Left lung (tissue), 14 donors: ENCODE measurements at places on chromosomes 1 and 21. TPM values are rescaled to one million over a fixed set of nuclear protein-coding genes. Genes with fewer than 3 reads are reported as not detected.

GRCh38 chr1:243568793-243569192 is 281.2 kb downstream of the AKT3 start:
- DNase-seq: no peak

DNA sequence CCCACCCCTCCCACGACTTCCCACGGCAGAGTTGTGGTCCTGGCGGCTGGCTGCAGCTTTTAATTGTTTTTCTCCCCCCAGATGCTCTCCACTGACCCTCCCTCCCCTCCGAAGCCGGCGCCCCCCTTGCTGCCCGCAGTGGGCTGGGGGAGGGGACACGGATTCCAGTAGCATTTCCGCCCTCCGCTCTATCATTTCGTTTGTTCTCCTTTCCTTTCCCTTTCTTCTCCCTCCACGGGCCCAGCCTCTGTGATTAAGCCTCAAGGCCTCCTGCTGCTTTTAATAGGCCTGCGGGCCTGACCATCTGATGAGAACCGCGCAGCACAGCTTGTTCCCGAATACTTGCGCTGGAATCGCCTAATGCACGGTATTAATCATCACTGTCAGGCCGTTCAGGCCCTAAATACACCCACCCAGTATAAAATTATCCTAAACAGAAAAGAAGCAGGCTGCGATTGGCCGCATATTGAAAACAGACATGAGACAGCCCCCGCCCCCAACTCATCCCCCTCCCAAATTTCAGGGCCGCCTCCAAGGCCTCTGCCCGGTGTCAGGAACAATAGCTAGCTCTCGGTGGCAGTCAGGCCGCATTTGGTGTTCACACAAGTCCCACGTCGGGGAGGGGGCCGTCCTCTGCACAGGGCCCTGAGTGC is 102.0 kb upstream of the ARHGEF16 start:
- DNase-seq: no peak

DNA sequence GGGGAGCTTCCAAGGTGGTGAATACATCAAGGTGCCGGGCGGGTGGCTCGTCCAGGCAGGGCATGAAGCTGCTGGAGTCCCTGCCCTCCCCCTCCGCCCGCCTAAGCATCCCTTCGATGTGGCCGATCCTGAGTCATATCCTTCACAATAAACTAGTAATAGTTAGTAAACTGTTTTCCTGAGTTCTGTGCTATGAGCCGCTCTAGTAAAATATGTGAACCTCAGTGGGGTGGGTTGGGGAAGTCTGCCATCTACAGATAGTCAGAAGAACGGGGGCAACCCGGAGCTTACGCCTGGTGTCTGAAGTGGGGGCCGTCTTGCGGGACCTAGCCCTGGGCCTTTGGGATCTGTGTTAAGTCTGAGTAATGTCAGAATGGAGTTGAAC is 21.6 kb downstream of the C2CD2 start:
- DNase-seq: no peak

DNA sequence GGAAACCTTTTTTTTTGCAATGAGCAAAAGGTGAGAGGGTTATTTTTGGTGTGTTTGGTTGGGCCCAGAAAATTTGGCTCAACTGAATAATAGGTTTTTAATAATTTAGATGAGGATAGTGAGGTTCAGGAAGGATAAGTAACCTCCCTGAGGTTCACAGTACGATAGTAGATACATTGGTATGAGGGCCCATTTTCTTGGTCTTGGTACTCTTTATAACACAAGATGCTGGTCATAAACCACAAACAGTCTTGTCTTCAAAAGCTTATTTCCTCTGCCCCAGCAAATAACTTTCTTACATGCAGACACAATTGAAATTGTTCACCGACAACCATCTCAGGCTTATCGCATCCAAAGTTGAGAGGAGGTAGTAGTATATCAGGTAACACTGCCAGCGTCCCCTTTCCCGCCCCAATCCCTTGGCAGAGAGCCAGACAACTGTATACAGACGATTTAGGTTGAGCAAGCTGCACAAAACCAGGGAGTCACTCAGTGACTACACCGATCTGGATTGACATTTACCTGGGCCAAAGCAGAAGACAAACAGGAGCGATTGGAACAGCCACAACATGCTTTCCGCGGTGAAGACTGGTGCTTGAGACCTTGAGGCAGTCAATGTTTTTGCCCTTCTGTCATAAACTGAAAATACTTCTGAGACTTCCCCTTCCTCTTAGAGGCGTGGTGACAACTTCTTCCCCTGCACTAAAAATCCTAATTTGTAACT is at the start of gene SLAMF6:
SLAMF6 (minus strand) TSS at position 634 of the 724 bp plus-strand sequence; CDS start at position 571, 63 bp downstream.
- no peak for DNase-seq

DNA sequence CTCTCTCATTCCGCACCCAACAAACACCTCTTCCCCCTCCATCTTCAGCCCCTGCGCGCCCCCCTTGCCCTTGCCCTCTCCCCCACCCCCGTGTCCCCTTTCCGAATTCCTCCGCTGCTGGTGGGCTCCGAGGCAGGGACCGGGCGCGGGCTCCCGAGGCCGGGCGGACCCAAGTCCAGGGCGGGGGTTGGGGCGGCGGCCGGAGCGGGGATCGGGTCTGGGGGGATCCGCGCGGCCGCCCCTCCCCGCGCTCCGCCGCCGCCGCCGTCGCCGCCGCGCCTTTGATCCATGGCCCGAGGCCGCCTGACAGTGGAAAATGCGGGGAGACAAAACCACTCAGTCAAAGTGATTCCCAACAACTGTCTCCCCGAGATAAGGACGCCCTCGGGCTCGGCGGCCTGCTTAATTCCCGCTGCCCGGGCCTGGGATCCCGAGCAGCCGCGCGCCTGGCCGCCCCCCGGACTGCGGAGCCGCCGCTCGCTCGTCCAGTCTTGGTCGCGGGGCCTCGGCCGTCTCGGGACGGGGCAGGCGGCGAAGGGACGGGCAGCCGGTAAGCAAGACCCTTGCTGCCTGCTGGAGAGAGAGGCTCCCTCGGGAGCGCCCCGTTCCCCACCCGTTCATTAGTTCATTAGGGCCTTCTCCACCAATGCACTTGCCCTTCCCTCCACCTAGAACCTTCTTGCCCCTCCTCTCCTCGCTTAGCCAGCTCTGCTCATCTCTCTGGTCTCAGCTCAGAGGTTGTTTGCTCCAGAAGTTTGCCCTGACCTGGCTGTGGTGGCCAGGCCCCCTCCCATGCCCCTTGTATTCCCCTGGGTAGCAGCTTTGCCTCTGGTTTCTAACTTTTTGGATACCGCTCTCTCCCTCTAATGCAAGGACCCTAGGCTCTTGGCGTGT is 86.4 kb downstream of the PAX7 start:
- no peak for DNase-seq

- DNase-seq: no peak
Observed at GRCh38 chr1:67916140-67916886, 83.0 kb upstream of the GNG12 start.

GRCh38 chr1:240492832-240493440 is 119.0 kb downstream of the GREM2 start:
- peak; percentile 45 for DNase-seq

- no peak for DNase-seq
Observed at GRCh38 chr1:115145226-115145625, 55.9 kb upstream of the TSPAN2 start.

DNA sequence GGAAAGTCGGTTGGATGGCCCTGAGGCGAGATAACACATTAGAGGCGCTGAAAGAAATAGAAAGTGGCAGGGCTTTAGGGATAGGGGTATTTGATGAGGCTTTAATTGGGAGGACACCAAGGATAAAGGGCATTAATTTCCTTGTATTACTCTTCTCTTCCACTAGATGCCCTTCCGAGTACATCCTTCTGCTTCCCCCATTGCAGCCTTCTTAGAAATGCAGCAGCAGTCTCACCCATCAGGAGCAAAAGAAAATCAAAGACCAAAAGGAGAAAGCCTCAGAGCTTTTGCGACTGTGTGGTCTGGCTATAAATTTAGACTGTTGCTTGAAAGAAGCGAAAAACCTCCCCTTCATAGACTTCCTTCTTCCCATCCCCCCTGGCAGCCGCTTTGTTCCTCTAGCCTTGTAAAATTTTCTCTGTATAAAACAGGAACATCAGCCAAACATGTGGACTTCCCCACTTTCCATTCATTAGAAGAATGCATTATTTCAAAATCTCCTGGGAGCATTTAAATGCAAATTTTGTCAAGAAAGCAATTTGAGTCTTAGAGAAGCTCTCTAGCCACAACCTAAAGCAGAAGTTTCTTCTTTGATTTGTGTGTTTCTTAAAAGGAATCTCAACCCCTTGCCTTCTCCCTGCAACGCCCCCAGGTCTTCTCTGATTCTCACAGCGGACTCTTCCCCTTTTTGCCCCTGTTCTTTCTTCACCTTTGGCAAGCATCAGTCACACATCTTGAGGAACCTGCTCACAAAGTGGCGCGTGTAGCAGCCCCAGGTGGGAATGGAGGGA is 76.6 kb downstream of the NDUFS5 start:
- peak; percentile 61 for DNase-seq

GRCh38 chr1:108036796-108037562 is 72.0 kb upstream of the VAV3 start:
- DNase-seq: no peak

- no peak for DNase-seq
Observed at GRCh38 chr1:107704911-107705310, 260.1 kb downstream of the VAV3 start.

DNA sequence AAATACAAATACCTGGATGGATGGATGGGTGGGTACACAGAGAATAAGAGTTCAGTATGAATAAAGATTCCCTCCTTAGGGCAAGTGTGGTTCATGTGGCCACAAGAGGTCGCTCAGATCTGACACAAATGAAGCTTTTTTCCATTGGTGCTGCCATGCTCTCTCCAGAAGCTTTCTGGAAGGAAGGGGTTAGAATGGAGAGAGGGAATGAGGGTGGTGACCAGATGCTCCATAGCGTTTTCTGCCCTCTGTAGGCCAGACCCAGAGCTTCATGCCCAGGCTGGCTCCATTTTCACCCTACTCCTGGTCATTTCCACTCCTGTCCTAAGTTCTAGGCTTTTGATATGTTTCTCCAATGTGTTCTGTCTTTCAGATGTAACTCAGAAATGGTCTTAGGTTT is 3.3 kb upstream of the FCRL6 start:
- peak; percentile 55 for DNase-seq

DNA sequence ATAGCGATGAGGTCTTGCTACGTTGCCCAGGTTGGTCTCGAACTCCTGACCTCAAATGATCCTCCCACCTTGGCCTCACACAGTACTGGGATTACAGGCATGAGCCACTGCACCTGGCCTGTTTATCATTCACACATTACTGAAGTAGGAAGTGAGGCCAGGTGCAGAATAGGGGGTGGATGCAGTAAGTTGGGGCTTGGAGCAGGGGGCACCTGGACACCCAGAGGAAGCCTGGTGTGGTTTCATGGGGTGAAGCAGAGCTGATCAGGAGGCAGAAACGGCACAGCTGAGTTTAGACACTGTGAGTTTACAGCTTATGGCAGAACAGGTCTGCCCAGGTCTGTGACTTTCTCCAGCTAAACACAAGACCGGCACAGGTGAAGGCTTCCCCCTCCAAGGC is 4.9 kb downstream of the CDA start:
- DNase-seq: no peak

DNA sequence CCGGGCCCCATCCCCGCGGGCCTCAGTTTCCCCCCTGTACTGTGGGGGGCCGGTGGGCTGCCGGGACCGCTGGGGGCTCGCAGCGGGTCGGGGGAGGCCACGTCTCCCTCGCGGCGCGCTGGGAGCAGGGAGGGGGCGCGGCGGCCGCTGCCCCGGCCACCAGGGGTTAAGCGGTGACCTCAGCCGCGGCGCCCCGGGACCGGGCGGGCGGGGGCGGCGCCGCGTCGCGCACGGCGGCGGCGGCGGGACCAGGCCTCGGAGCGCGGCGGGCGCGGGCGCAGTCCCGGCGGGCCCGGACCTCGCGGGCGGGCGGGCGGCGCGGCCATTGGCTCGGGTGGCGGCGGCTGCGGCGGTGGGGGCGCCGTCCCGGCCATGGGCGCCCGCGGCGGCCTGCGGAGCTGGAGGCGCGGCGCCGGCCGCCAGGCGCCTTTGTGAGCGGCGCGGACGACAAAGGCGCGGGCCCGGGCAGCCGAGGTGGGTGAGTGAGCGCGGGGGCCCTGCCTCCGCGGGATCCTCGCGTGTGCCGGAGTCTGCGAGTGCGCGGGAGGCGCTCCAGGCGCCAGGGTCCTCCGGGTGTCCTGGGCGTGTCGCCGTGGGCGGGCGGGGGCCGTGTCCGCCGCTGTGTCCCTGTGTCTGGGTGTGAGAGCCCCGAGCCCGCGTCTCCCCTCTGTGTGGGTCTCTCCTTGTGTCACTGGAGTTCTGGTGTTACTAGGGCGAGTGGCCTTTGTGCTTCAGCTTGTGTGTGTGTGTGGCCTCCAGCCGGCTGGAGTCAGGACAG is at the start of gene ARHGEF10L:
ARHGEF10L (plus strand) TSS at position 222 of the 778 bp plus-strand sequence. CDS start 40,898 bp downstream, outside the sequence.
- no peak for DNase-seq

- no peak for DNase-seq
Observed at GRCh38 chr1:245651093-245651492, 496.3 kb downstream of the KIF26B start.

DNA sequence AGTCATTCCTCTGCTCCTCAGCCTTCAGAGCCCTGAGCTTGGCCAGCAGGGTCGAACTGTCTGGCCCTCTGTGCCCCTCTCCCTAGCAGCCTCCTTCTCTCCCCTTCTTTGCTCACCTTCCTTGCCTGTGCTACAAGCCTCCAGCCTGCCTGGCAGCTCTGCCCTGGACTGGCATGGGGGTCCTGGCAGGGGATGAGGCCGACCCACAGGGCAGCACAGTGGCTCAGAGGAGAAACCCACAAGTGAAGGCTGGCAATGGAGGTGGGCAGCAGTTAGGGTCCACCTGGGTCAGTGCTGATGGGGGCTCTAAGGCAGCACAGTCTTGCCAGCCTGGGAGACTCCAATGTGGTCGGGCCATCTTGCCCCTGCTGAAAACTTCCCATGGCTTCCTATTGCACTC is 274.2 kb downstream of the GRIK3 start:
- no peak for DNase-seq

- DNase-seq: peak; percentile 91
Observed at GRCh38 chr1:183915625-183916510, 110.9 kb downstream of the RGL1 start.

DNA sequence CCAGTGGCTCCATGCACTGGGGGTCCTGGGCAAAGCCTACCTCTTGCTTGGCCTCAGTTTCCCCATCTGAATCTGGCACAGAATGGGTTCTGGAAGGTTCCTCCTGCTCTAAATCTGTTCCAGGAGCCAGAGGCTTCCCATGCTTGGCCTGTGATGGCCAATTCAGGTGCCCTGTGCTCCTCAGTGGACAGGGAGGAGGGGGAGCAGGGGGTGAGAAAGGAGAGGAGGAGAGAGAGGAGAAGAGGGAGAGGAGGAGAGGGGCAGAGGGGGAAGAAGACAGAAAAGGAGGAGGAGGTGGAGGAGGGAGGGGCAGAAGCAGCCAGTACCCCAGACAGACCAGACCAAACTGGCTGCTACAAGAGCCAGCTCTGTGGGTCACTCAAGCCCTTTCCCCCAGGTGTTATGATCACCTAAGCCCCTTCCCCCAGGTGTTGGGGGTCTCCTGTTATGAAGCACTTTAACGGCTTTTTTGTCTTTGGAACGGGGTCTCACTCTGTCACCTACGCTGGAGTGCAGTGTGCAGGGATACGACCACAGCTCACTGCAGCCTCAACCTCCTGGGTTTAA is 43.7 kb downstream of the TRIM11 start:
- DNase-seq: no peak

GRCh38 chr1:236920286-236920894 is 83.9 kb downstream of the MT1HL1 start:
- DNase-seq: no peak

- DNase-seq: no peak
Observed at GRCh38 chr1:21680918-21681317, 11.8 kb upstream of the RAP1GAP start.

GRCh38 chr1:228646717-228647522 is 88.4 kb upstream of the RHOU start:
- peak; percentile 69 for DNase-seq

- DNase-seq: no peak
Observed at GRCh38 chr1:39085174-39085573, 59.0 kb downstream of the NDUFS5 start.

The IL24 gene
- polyA plus RNA-seq: 0.38 TPM

The C8B gene
- 0.17 TPM for polyA plus RNA-seq

The ACTN2 gene
- 3.6 TPM for polyA plus RNA-seq

The WNT2B gene
- 6.1 TPM for polyA plus RNA-seq

The FALEC gene
- polyA plus RNA-seq: 1.2 TPM
